Vagina (tissue), 2 donors: ENCODE measurements at places on chromosomes 13 and 19.

GRCh38 chr19:42487032-42487797 lies 41.1 kb downstream of the CEACAM1 start:
- DNase-seq, result no peak

DNA sequence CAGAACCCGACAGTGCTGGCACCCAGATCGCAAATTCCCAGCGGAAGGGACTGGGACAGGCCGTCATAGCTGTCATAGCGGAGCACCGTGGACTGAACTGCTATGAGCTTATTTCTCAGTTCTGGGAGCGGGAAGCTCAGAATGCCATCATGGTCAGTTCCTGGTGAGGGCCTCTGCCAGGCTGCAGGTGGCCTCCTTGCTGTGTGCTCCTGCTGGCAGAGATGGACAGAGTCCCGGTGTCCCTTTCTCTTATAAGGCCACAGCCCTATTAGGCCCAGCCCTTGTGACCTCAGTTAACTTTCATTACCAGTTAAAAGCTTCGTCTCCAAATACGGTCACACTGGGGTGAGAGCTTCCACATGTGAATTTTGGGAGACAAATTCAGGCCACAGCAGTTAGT lies 4.6 kb downstream of the ZNF444 start:
- DNase-seq, result no peak

DNA sequence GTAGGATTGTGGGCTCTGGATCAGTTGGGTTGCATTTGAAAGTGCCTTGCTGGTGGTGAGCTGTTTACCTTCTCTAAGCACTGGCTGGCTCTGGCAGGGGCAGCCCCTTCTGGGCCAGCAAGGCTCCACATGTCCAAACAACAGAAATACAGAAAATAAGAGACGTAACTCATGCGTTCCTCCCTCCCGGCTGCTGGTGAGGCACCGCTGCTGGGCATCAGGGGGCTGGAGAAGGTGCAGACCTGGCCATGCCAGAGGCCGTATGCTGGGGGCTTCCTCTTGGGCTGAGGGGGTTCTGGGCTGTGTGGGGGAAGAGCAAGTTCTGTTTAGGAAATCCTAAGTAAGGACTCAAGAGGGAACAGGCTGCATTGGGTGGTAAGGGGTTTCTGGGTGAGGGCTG lies 140.6 kb downstream of the URI1 start:
- DNase-seq, result no peak

- DNase-seq, result no peak
These were observed 36.5 kb downstream of the SPTBN4 start for GRCh38 chr19:40503320-40503695.

DNA sequence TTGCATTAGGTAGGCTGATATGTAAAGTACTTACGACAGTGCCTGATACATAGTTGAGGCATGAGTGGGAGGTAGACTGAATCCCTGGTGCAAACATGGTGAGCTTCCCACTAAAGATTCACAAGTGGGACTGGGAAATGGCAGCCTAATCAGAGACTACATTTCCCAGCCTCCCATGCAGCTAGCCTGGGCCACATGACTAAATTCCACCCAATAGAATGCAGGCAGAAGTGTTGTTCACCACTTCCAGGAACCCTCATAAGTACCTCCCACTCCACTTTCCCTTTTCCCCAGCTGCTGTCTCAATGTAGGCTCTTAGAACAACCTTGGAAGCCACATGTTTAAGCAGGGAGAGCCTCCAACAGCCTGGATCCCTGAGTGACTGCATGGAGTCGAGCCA lies 104.9 kb downstream of the CACNA1A start:
- DNase-seq, result no peak

DNA sequence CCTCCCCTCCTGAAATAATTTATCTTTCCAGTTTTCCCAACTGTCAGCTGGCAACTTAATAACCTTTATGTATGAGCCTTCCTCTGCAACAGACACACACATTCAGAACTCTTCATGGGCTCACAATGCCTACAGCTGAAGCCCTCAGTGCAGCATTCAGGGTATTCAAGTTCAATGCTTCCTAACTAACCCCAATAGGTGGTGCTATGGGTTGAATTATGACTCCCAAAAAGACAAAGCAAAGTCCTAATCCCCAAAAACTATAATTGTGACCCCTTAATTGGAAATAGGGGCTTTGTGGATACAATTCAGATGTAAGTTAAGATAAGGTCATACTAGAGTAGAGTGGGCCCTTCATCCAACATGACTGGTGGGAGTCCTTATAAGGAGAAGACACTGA lies 202.2 kb downstream of the SUCLA2 start:
- DNase-seq, result no peak

DNA sequence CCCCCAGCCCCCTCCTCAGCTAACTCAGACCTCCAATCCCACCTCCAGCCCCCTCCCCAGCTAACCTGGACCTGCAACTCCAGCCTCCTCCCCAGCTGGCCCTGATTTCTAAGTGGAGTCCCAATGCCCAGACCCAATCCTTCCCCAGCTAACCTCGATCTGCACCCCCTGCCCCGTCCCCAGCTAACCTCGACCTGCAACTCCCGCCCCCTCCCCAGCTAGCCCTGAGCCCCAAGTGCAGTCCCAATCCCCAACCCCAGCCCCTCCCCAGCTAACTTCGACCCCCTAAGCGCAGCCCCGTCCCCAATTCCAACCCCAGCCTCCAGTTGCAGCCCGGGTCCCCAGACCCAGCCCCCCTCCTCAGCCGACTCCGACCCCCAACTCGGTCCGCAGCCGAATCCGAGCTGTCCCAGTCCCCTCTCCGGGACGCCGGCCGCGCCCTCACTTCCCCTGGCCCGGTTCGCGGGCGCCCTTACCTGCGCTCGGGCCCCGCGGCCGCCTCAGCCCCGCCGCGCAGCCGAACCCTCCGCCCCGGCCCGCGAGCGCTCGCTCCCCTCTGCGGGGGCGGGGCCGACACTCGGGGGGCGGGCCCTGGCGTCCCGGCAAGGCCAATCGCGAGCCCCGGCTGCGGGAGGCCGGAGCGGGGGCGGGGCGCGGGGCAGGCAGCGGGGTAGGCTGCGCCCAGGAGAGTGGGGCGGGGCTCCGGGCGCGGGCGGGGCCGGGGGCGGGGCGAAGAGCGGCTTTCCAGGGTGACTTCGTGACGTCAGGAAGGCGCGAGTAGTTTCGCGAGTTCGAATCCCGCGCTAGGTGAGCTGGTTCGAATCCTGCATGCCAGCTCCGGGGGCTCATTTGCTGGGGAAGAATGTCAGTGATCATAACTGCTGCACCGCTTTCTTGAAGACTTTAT lies at the start of gene GNG7:
Gene GNG7 (minus strand): TSS at position 525 of the 907 bp plus-strand sequence. CDS start 182,006 bp downstream, outside the sequence.
- DNase-seq, result no peak

- no peak for DNase-seq
These were observed 666 bp downstream of the SAMD1 start for GRCh38 chr19:14089662-14090508.

DNA sequence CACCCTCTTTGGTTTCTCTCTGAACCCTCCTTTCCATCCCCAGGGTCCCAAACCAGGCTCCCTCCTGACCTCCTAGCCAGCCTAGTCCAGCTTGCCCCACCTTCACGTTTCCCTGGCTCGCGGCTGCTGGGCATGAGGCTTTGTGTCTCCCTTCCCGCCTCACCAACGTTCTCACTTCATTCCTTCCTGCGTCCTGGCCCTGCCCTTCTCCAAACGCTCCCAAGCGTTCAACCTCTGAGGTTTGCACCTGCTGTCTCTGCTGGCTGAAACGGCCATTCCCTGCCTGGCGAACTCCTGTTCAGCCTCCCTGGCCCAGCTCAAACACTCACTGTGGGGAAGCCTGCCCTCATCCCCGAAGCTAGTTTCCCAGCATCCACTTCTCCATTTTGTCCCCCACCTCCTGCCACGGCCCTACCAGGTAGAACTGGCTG lies 12.4 kb downstream of the EPS8L1 start:
- DNase-seq, result no peak

- DNase-seq, result no peak
These were observed at the start of gene ZNF587B for GRCh38 chr19:57830071-57830602. ZNF587B (plus strand) TSS chr19:57830299; CDS start chr19:57830529, 230 bp downstream.

DNA sequence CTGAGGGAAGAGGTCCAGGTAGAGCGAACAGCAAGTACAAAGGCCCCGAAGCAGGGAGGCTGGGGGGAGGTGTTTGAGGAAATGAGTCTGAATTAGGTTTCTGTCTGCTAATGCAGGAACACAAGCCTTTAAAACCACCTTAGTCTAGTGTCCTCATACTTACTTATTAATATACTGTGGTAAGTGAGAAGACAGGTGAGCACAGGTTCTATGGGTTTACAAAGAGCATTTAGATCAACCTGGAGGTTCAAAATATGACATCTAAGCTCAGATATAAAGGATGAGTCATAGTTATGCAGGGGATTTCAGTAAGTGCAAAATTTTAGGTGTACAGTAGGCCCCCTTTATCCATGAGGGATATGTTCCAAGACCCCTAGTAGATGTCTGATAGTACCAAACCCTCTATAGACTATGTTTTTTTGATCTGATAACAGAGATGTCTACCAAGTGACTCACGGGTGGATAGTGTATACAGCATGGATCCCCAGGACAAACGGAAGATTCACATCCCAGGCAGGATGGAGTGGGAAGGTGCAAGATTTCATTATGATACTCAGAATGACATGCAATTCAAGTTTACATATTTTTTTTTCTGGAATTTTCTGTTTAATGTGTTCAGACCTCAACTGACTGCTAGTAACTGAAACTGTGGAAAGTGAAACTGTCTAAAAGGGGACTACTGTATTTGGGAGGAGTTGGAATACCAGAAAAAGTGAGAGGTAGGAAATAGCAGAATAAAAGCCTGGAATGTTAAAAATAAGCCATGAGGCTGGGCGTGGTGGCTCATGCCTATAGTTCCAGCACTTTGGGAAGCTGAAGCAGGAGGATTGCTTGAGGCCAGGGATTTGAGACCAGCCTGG lies 18.2 kb upstream of the MED4 start:
- no peak for DNase-seq

DNA sequence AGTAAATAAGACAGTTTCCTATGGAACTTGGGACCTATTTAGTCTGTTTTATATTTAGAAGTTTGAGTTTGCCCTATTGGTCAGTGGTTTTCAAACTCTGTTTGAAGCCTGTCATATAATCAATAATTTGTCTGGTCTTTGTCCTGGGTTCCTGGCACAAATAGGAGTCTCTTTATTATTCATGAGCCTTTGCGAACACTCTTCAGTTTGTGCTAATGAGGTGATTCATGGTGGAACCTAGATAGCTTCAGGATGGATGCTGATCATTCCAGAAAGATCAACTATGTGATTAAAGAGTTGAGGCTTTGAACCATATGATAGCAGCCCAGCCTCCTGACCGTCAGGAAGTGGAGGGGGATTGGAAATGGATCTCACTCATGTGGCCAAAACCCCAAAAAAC lies 10.0 kb upstream of the VWA8 start:
- no peak for DNase-seq

- no peak for DNase-seq
These were observed 24.6 kb downstream of the MAU2 start for GRCh38 chr19:19345232-19345631.

DNA sequence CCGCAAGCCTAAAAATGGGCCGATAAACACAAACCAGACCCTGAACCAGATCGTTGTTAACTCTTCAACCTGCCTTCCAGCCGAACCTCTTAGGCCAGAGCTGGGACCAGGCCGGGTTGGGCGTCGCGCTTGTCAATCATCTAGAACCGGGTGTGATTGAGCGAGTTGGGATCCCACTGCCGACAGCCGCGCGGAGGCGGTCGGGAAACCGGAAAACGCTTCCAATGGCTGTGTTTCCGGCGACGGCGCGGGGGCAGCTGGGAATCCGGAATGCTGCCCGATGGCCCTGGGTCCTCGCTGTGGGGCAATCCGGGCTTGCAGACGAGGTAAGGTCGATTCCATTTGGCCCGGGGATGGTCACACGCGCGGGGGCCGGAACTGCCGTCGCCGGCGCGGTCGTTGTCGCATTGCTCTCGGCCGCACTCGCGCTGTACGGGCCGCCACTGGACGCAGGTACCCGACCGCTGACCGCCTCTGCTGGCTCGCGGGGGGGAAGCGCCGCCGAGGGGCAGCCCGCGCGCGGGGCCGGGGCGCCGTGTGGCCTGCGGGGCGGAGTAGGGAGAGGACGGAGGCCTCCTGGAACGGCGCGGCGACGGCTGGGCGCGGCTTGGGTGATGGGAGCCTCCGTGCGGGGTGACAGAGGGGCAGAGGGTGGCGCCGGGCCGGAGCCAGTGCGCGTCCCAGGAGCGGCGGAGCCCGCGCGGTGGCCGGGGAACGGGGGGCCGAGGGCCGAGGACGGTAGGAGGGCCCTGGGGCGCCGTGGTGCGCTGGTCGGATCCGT lies at the start of gene NAXD:
Gene NAXD (plus strand): TSS at position 224 of the 781 bp plus-strand sequence. CDS start 57 bp downstream, at position 281.
- DNase-seq, result no peak

- no peak for DNase-seq
These were observed 28.1 kb upstream of the CLDN10 start for GRCh38 chr13:95524264-95524901.

DNA sequence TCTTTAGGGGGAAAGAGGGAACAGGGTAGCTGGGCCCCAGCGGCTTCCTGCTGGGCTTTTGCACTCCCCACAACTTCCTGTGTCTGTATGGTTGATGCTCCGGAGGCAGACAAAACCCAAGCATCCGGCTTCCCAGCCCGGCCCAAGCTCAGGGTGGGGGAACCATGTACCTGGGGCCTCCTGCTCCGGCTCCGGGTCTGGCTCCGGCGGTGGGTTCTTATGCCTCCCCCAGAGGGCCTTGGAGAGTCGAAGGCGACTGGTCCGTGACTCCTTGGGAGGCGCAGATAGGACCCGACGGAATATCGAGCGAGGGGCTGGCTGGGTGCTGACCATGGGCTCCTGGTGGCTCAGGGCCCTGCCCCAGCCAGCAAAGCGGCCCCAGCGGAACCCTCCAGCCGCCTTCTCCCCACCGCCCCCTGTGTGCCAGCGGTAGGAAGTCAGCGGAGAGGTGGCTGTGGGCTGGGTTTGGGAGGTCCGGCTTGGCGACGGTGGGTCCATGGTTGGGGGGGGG lies 428 bp downstream of the RASAL3 start:
- DNase-seq, result no peak

- no peak for DNase-seq
These were observed 5.7 kb downstream of the HOOK2 start for GRCh38 chr19:12769689-12770088.

DNA sequence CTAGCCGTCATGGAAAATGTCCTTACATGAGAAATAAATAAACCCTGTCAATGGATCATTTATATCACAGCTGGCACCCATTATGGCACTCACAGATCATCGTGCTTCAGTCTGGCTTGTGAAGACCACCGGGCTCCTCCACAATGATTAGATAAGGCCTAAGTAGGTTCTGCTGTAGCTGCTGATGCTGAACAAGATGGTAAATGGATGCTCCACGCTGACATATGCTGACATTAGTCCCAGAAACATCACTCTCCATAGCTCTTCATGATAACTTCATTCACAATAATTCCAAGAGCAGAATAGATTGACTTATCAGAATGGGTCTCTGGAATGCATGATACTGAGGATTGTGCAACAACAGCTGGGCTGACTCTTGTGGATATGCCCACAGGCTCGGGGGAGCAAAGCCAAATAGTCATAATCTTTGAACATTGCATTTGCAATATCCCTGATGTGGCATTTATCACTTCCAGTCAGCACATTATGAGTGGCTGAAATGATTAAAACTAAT lies 63.8 kb upstream of the RXFP2 start:
- DNase-seq, result no peak

GRCh38 chr13:108656742-108657141 lies 27.3 kb downstream of the MYO16 start:
- no peak for DNase-seq

GRCh38 chr13:30908416-30908980 lies 2.4 kb downstream of the MEDAG start:
- DNase-seq, result no peak
